ENCODE measurements at places on chromosomes 4 and X. TPM values are rescaled to one million over a fixed set of nuclear protein-coding genes. Genes with fewer than 3 reads are reported as not detected.

GRCh38 chrX:136200466-136200865, 50.7 kb downstream of the MAP7D3 start:
- H3K36me3 ChIP-seq: no peaks in the 10 kb centered on the region
- DNase-seq: peak; percentile 46
- H3K27ac ChIP-seq: peak overlapping the region; percentile 84
- H3K27me3 ChIP-seq: no peaks in the 10 kb centered on the region
- H3K4me1 ChIP-seq: peaks cover 44% of the 10 kb centered on the region

GRCh38 chr4:41216294-41217019, 2.1 kb upstream of the APBB2 start:
- H3K4me3 ChIP-seq: peak overlapping the region; percentile 64
- H3K4me1 ChIP-seq: peaks cover 36% of the 10 kb centered on the region
- no peaks in the 10 kb centered on the region for H3K36me3 ChIP-seq
- H3K27ac ChIP-seq: peak overlapping the region; percentile 73
- H3K27me3 ChIP-seq: no peaks in the 10 kb centered on the region
- peak; percentile 79 for DNase-seq

- no peaks in the 10 kb centered on the region for H3K27me3 ChIP-seq
- no peaks in the 10 kb centered on the region for H3K36me3 ChIP-seq
- no peak overlapping the region for H3K27ac ChIP-seq
- no peak for DNase-seq
Observed at GRCh38 chr4:125679989-125680388, 365.2 kb downstream of the FAT4 start.

GRCh38 chr4:111957997-111958396, 187.3 kb upstream of the FAM241A start:
- H3K27me3 ChIP-seq: no peaks in the 10 kb centered on the region
- no peak overlapping the region for H3K27ac ChIP-seq
- DNase-seq: no peak
- no peaks in the 10 kb centered on the region for H3K4me1 ChIP-seq
- H3K36me3 ChIP-seq: no peaks in the 10 kb centered on the region

SLC25A6 gene
- total RNA-seq: 69.9 TPM

- no peaks in the 10 kb centered on the region for H3K27me3 ChIP-seq
- H3K4me3 ChIP-seq: no peak overlapping the region
- no peaks in the 10 kb centered on the region for H3K4me1 ChIP-seq
- no peak for DNase-seq
- no peak overlapping the region for H3K27ac ChIP-seq
- H3K36me3 ChIP-seq: no peaks in the 10 kb centered on the region
Observed at GRCh38 chrX:71171110-71171801, 26.6 kb downstream of the NLGN3 start.

DNA sequence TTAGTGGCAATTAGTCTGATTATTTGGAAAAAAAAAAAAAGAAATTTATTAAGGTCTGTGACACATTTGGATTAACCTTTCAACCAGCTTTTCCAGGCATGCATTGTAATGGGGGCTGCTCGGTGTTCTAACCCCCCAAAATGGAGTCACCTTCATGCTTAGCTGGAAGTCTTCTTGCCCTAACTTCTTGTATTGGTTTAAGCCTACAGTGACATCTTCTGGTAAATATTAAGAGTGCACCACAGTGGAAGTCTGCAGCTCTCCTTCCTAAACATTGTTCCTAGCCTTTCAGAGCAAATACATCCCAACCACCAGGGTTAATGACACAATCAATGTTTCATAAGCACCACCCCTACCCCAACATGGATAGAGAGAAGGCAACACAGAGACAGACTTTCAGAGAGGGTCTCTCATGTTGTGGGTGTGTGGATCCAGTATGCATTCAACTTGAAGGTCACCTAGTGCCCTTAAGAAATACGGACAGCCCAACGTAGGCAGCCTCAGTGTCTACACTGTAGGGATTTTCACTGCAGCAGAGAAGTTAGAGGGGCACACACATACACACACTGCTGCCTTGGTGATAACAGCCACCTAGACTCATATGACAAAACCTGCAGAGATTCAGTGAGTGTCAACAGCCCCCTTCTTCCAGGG, 142.9 kb upstream of the MBNL3 start:
- H3K4me3 ChIP-seq: no peak overlapping the region
- no peaks in the 10 kb centered on the region for H3K36me3 ChIP-seq
- H3K27ac ChIP-seq: no peak overlapping the region
- no peak for DNase-seq
- no peaks in the 10 kb centered on the region for H3K27me3 ChIP-seq

GRCh38 chr4:74738464-74739143, 55.7 kb downstream of the BTC start:
- H3K27ac ChIP-seq: no peak overlapping the region
- H3K36me3 ChIP-seq: no peaks in the 10 kb centered on the region
- H3K4me3 ChIP-seq: no peak overlapping the region
- H3K4me1 ChIP-seq: no peaks in the 10 kb centered on the region
- H3K27me3 ChIP-seq: no peaks in the 10 kb centered on the region

GAGE12F gene
- not detected for total RNA-seq

- H3K4me3 ChIP-seq: no peak overlapping the region
- H3K36me3 ChIP-seq: no peaks in the 10 kb centered on the region
- H3K27ac ChIP-seq: peak overlapping the region; percentile 57
- H3K4me1 ChIP-seq: peaks cover 4% of the 10 kb centered on the region
- no peak for DNase-seq
Observed at GRCh38 chrX:15749642-15750610, 11.9 kb downstream of the CA5B start.

- H3K4me3 ChIP-seq: no peak overlapping the region
- no peak overlapping the region for H3K27ac ChIP-seq
- DNase-seq: no peak
- peaks cover 13% of the 10 kb centered on the region for H3K4me1 ChIP-seq
- no peaks in the 10 kb centered on the region for H3K27me3 ChIP-seq
- no peaks in the 10 kb centered on the region for H3K36me3 ChIP-seq
Observed at GRCh38 chr4:174274436-174274835, 9.0 kb downstream of the FBXO8 start.

FOXO4 gene
- 45.7 TPM for total RNA-seq

DNA sequence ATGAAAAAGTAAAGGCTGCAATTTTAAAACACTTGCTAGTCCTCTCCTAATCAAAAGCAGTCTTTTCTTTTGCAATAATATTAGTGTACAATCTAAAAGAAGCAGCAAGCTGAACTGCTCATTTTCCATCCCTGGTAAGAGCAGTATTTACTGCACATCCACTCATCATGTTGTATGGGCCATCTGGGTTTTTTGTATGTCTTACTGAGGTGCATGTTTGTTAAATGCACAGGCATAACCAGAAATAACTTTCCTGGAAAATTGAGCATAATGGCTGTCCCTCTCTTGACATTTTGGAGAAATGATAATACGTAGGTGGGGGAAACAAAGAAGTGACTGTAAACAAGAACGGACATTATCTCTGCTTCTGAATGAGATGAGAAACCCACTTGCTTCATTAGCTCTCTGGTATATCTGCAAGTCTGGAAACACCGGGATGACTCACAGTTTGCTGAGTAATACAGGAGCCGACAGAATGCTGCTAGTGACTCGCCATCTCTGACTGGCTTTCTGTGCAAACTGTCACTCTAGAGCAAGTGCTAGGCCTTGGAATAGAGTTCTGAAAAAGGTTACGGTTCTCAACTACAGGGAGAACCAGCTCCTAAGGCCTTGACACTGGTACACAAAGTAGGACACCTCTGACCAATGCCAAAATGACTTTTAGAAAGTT, 85.7 kb upstream of the MTM1 start:
- no peaks in the 10 kb centered on the region for H3K4me1 ChIP-seq
- no peak overlapping the region for H3K27ac ChIP-seq
- DNase-seq: no peak
- no peaks in the 10 kb centered on the region for H3K27me3 ChIP-seq
- no peaks in the 10 kb centered on the region for H3K36me3 ChIP-seq
- H3K4me3 ChIP-seq: no peak overlapping the region

- no peak overlapping the region for H3K27ac ChIP-seq
- no peaks in the 10 kb centered on the region for H3K27me3 ChIP-seq
- H3K4me1 ChIP-seq: peaks cover 3% of the 10 kb centered on the region
- no peak overlapping the region for H3K4me3 ChIP-seq
Observed at GRCh38 chr4:148120216-148120615, 322.0 kb downstream of the NR3C2 start.

DNA sequence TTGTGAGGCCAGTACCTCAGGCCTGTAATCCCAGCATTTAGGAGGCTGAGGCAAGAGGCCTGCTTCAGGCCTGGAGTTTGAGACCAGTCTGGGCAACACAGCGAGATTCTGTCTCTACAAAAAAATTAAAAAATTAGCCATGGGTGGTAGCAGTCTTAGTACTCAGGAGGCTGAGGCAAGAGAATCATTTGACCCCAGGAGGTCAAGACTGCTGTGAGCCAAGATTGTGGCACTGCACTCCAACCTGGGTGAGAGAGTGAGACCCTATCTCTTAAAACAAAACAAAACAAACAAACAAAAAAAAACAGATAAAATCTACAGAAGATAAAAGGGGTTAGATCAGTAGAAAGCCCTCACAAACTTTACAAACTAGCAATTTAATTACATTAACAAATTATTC, 80.7 kb downstream of the MAB21L2 start:
- DNase-seq: no peak
- H3K4me3 ChIP-seq: no peak overlapping the region
- H3K4me1 ChIP-seq: no peaks in the 10 kb centered on the region
- no peaks in the 10 kb centered on the region for H3K36me3 ChIP-seq

TCEAL3 gene
- 9.2 TPM for total RNA-seq

THAP9 gene
- total RNA-seq: 11.1 TPM

DNA sequence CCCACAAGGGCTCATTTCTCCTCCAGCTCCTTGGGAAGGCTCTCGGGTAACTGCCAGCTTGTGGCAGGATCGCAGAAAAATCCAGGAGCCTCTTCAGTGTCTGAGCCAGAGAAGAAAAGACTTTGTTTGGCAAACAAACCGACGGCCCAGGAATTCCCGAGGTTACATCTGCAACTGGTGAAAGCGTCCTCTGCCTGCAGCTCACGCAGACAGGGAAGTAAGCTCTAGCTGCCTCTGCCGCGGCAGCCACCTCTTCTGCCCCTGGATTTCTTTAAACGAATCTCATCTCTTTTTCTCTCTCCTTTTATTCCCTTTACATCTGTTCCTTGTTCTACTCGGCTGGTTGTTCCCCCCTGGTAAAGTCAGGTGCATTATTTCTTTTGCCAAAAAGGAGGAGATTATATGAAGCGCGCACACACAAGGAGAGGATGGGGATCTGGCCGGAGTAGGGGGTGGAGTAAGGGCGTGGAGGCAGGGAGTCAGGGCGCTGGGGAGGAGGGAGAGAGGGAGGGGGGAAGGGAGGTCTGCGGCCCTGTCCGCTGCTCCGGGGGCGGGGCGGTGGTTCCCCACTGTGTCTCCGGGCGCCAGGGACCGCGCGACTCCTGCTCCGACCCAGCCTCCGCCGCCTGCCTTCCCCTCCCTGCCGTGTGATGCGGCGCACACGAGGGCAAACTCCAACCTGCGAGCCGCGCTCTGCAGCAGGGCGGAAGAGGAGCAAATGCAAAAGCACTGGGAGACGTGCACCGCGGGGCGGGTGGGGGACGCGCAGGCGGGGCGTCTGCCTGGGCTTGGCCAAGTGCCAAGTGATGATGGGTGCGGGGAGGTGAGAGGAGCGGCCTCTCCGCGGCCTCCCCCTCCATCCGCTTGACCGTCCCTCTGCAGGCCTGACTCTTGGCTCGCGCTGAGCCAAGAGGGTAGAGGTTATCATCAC, at the start of gene DCHS2:
Gene DCHS2 (minus strand): TSS at position 459 of the 931 bp plus-strand sequence. CDS start 444 bp downstream, at position 15.
- H3K4me3 ChIP-seq: peak within 1 kb of the TSS; percentile 38
- no peaks in the 10 kb centered on the region for H3K36me3 ChIP-seq
- H3K27ac ChIP-seq: no peak within 1 kb of the TSS

DNA sequence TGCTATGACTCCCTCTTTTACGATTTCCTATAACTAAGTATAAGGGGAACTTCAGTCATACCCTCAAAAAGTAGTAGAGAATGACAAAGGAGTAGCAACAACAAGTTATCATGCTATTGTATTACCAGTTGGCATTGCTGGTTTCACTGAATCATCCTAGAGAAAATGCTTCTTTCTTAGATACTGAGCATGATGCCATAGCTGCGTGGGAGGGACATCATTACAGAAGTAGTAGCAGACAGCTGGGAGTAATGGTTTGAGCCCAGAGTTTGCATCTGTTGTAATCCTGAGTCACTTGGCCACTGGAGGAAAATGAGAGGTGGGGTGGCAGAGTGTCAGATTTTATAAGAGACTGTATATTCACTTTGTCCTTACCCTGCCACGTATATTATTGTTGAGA, 38.6 kb downstream of the MTMR1 start:
- no peak overlapping the region for H3K27ac ChIP-seq
- H3K36me3 ChIP-seq: peaks cover 33% of the 10 kb centered on the region
- no peak overlapping the region for H3K4me3 ChIP-seq
- no peak for DNase-seq

- DNase-seq: no peak
- no peaks in the 10 kb centered on the region for H3K36me3 ChIP-seq
- no peak overlapping the region for H3K4me3 ChIP-seq
- peak overlapping the region; percentile 86 for H3K27ac ChIP-seq
Observed at GRCh38 chrX:136747003-136747986, 33.4 kb downstream of the ARHGEF6 start.

DNA sequence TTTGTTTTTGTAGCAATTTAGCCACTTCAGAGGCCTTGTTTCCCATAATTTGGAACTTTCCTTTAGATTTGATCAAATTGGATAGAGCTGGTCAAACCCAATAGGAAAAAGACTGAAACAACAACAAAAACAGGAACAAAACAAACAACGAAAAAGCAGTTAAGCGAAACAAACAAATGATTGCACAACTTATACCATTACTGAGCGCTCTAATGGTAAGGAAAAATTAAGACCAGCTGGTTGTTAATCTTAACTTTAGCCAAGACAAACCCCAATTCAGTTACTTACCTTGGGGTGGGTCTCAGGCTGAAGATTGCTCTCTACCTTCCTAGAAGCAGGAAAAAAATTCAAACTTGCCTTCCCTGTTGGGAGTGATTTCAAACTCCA, 38.3 kb downstream of the SPCS3 start:
- no peak overlapping the region for H3K4me3 ChIP-seq
- H3K27me3 ChIP-seq: no peaks in the 10 kb centered on the region
- no peak for DNase-seq
- no peak overlapping the region for H3K27ac ChIP-seq
- H3K36me3 ChIP-seq: no peaks in the 10 kb centered on the region

NPFFR2 gene
- not detected for total RNA-seq

- H3K36me3 ChIP-seq: no peaks in the 10 kb centered on the region
- H3K4me1 ChIP-seq: no peaks in the 10 kb centered on the region
- H3K4me3 ChIP-seq: no peak overlapping the region
Observed at GRCh38 chr4:27490766-27491165, 630.1 kb downstream of the STIM2 start.

DNA sequence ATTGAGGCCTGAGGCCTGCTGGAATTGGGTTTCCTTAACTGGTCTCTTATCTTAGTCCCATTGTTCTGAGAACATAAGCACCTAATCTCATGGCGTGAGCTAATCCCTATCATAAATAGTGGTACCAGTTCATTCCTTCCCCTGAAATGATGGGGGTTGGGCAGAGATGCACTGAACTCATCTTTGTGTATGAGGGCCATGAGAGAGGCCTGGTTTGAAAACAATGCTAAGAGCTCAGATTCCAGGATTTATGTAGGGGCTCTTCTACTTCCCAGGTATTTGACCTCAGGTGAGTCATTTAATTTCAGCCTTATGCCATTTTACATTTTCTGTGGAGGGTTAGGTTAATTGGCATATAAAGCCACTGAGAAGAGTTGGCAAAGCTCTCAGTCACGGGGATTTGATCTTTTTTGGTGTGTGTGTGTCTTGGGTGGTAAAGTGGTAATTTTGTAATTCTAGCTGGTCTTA, 4.4 kb downstream of the RBM3 start:
- no peak for DNase-seq
- no peaks in the 10 kb centered on the region for H3K27me3 ChIP-seq
- H3K4me3 ChIP-seq: no peak overlapping the region
- no peaks in the 10 kb centered on the region for H3K36me3 ChIP-seq
- H3K27ac ChIP-seq: no peak overlapping the region
